ENCODE measurements at places on chromosomes 7 and 10.

DNA sequence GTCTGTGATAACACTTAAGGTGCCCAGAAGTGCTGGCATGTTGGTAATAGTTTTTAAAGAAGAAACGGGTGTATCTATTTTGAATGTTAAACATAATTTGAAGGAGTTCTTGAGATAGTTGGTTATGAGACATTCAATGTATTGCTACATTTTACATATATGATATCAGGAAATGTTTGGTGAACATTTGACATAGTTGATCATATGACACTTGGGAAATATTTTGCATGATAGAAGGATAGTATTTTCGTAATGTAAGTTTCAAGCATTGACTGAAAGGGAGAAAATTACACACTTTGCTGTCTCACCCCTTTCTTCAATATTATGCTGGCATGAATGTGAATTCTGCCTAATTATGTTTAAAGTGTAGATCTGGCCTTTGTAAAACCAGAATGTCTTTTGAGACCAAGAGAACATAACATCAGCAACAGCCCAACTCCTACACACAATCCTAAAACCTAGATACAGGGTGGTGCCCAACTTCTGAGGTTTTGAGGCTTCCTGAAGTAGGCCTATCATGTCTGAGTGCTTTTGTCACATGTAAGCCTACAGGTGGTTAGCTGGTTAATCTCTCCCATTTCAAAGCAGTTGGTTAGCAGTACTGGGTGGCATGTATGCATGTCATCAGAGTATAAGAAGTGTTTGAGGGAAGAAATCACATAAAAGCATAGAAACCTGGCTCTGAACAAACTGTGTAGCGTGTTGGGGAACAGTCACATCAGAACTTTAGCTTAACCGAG, 2.1 kb downstream of the ADD3 start:
- no peak for DNase-seq

DNA sequence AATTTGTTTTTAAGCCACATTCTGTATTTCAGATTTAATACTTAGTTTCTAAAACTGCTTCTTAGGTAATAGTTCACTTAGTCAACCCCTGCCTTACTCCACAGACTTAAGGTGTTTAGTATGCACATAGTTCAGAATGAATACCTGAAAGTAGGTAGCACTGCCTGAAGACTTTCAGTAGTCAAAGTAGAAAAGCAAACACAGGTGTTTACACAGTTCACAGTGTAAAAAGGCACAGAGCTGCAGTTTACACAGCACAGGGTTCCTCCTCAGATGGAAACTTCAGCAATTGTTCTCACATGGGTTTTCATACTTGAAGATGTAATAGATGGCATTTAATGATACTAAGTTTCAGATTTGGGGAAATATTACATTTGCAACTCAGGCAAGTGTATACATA, 3.1 kb upstream of the PKD1L1 start:
- DNase-seq, result no peak

- DNase-seq, result no peak
These were observed 30.1 kb downstream of the OSBPL3 start for GRCh38 chr7:24949884-24950283.

DNA sequence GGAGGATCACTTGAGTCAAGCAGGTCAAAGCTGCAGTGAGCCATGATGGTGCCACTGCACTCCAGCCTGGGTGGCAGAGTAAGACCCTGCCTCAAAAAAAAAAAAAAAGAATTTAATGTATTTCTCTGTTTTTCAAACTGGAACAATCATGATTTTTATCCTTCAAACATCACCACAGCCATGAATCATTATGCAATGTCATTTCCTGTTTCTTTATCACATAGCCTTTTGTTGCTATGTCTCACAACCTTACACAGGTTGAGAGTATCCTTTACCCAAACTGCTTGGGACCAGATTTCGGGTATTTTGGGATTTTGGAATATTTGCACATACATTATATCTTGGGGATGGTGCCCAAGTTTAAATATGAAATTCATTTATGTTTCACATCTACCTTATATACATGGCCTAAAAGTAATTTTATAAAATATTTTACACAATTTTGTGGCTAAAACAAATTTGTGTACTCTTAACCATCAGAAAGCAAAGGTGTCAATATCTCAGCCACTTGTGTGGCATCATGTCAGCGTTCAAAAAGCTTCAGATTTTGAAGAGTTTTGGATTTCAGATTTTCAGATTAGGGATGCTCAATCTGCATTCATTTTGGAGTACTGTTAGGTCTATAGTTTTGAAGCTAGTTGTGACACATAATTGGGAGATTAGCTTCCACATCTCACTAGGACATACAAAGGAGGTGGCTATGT, 8.2 kb downstream of the NT5C3A start:
- no peak for DNase-seq

DNA sequence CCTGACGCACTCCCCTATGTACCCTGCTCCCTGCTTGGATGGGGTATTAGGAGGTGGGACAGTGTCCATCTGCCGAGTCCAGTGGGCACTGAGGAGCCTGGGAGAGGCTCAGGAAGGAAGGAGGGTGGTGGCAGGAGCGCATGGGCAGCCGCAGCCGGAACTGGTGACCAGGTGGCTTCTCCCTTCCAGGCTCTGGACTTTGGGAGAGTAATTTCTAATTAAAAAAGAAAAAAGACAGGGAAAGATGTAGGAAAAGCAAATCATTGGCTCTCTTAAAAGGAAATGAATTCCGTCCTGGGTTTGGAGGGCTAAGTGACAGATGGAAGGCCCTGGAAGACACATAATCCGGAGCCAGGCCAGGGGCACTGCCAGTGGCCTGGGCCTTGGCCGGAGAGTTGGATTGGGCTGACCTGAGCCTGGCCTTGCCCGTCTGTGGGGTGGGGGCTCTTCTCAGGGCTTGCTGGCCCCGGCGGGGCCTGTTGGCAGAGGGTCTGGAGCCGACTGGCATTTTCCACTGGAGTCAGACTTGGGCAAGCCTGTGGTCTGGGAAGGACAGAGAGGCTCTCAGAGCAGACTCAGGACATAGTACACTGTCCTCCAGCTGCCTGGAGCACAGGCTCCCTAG, 63.0 kb downstream of the NEURL1 start:
- DNase-seq, result no peak

GRCh38 chr7:46179061-46179610, 258.1 kb upstream of the IGFBP3 start:
- DNase-seq, result no peak

DNA sequence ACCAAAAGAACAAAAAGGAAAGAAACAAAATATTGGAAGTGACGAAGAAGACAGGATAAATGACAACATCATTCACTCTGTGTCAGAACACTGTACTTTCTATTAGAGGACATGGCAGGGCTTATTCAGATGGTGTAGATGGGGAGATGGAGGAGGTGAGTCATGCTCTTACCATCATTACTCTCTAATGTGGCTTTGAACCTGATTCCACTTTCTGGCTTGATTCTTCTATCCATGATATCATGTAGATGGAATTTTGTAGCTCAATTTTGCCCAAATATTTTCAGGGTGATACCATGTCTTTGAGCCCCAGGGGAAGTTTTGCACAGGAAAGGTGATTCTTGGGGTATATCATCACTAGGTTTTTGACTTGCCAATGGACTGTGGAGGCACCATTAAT, 91.7 kb downstream of the CFAP58 start:
- no peak for DNase-seq

DNA sequence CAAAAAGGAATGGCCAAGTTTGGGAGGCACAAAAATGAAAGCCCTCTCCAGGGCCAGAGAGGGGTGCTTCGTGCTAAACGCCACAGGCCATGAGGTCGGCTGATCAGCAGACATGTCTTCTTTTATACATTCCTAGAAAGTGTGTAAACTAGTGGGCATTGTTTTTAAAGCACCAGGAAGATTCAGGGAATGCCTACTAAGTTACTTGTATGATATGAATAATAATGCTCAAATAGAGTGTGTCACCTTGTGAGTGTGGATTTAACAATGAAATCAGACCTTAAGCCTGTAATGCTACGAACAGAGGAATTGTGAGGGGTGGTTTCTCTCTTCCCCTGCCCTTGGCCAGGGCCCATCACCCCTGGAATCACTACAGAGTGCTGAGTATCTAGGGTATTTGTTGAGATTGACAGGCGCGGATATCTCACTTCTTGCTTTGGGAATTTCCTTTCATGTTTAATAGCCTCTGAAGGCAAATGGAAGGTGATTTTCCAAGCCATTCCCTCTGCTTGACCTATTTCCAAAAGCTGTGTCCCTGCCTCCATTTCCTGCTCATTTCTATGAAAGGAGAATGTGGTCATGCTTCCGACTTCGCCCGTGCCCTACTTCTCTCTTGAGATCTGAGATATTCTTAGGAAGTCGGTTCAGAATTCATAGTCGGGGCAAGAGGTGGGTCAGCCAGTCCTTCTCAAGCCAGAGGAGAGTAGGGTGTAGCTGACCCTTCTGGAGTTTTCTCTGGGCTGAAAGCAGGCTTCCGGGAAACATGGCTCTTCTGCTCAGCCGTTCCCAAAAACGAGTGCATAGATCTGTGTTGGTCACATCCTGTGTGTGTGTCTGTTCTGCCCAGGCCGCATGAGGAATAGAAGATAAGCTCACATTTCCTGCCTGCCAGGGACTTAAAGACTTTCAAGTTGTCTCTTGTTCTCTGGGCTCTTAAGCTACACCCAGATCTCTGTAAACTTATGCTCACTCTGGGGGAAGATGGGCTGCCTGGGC, 167.8 kb upstream of the ITGB1 start:
- DNase-seq, result no peak

GRCh38 chr7:88669913-88670312, 89.6 kb upstream of the ZNF804B start:
- DNase-seq, result no peak

DNA sequence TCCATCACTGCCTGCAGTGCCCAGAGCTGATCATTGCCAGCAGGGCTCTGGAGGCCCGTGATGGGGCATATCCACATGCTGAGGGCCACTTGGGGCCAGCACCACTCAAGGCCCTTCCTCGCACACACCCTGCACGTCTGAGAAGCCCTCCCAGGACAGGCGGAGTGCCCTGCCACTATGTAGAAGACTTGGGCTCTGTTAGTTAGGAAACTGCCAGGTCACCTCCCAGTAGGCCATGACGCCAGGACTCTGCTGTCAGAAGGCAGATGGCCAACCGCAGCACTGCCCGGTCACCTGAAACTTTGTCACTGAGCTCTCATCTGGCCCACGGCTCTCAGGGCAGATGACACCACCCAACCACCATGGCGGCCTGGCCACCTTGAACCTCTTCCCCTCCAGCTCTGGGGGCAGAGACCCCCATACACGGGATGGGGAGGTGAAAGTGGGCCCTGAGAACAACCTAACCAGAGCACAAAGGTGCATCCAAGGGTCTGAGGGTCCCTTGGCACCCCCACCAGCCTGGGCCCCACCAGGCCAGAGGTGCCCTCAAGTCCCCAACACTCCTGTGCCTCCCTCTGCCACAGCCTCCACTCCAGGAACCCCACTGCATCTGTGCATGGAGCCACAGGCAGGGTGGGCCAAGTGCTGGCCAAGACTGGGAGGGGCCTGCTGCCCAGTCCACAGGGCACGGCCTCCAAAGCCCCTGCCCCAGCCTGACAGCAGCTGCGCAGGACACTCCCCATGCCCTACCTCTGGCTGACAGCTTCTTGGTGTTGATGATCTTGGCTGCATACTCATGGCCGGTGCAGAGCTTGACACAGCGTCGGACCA, 41.8 kb downstream of the CAMK2B start:
- peak; percentile 14 for DNase-seq

DNA sequence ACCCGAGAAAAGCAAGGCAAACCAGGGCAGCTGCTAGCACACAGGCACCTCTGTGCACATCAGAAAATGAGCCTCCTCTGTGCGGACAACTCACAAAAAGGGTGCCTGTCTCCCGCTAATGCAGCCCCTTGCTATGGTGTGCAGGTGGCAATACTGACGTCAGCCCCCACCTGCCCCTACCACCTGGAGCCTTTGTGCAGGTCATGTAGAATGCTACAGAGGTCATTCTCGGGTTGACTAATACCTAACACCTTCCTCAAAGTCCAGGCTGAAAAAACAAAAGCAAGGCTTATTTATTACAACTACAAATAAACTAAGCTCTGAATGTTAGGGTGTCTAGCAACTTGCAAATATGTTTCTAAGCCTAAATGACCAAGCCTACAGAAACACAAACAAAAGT, 13.9 kb downstream of the PIP4K2A start:
- DNase-seq, result no peak

DNA sequence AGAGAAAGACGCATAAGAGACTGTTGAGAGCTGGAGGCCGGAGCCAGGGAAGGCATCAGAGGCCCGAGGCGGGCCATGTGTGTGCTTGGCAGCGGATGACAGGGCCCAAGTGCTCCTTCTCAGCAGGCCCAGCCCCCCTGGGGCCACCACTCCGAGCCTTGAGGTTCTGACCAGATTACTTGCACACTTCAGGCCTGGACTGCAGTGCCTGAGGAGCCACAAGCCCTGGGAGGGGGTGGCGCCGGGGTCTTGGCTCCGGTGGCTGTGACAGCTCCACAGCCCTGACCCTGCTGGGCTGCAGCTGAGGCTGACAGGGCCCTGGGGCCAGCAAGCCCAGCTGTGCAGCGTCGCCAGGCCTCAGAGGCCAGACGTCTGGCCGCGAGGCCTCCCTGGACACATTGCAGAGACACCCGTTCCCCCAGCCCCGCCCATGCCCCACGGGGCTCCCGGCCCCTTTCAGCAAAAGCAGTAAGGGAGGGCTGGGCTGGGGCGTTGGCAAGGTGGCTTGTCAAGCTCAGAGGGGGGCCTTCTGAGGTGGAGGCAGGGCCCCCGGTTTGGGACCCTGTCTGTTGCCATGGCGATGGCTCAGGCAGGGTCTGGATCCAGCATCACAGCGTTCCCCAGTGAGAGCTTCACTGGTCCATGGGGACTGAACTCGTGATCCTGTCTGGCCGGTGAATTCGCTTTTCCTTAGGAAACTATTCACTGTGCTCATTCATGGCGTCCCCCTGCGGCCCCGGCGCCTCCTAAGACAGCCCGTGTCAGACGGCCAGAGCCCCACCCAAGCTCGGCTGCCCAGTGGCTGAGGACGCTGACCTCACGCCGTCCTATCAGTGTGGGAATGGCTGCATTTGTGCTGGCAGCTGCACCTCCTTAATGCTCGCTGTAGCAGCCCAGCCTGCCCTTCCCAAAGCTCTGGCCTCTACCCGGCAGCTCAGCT, 5.7 kb downstream of the ELN start:
- DNase-seq, result no peak

DNA sequence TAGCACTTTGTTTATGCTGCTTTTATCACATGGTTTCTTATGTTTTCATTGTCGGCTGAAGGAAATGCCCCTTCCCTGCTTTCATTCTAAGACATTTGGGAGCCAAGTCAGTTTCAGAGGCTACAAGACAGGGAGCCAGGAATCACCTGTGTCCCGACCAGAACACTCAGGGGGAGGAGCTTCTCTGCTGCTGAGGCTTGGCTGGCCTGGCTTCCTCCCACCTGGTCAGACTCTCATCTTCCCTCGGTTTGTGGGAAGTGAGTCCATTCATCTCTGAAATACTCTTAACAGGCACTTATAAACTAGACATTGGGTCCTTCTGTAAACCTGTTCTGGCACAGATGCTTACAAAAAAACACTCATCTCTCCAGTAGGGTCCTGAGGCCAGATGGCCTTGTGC, 19.6 kb upstream of the GOLGA7B start:
- no peak for DNase-seq

GRCh38 chr7:134420424-134421125, 38.3 kb downstream of the AKR1B1 start:
- peak; percentile 59 for DNase-seq

- DNase-seq, result no peak
These were observed 181.7 kb upstream of the RHOBTB1 start for GRCh38 chr10:61125560-61126170.
